ENCODE measurements at places on chromosomes 3 and 15.

GRCh38 chr3:68249265-68249664, 594.9 kb upstream of the SUCLG2 start:
- DNase-seq, result no peak

DNA sequence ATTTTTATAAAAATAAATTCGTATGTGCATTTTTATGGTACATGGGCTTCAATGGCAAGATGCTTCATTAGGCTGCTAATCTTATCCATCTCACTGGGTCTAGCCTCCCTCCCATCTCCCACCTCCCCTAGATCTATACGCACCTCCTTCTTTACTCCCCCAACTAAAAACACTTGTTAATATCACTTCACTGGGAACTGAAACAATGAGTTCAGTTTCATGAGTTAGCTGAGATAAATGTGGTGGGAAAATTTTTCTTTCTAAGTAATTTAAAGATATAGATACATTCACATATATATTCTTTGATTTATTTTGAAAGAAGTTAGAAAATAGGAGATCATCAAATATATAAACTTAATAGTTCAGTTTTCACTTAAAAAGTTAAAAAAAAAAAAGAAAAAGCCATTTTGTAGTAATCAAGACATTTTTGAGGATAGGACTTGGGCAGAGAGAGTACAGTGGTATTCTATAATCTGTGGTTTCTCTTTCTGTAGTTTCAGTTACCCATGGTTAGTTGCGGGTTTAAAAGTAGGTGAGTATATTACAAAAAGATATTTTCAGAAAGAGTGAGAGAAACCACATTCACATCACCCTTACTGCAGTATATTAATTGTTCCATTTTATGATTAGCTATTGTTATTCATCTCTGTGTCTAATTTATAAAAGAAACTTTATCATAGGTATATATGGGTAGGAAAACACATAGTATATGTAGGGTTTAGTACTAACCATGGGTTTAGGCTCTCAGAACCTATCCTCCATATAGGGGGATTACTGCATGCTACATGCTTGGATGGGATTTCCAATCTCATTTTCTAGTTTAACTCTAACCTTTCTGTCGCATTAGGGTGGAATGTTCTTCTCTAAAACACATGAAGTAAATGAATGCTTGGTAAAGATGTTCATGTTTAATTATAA, 316.0 kb upstream of the CBLB start:
- DNase-seq, result no peak

DNA sequence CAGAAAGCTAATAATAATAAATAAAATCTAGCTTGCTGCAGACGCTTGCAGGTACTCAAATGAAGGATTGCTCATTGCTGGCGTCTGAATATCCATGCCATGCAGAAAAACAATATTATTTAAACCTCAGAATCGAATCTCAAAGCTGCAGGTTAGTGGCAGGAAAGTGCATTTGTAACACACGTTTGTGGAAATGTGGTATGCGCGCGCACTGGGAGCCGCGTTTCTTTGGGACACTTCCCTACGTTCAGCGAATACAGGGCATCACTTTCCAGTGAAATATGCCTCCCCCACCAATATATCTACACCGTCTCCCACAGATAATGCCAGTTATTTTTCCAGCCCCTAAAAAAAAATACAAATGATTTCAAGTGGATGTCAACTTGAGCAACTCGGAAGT, 37.1 kb downstream of the ZIC4 start:
- DNase-seq, result no peak

DNA sequence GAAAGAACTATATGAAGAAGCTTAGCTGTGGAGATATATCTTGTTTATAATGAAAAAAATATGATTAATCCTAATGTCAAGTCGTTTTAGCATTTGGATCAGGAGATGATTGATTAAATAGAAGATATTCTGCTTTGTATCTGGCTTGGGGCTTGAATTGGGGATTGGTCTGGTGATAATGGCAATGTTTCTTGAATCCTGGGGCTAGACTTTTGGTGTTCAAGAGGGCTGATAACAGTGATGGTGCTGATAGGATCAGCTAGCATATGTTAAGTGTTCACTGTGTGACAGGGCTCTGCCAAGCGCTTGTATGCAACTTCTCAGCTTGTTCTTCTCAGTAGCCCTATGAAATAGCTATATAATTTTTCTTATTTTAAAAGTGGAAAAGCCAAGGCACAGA, 20.2 kb downstream of the CNOT10 start:
- no peak for DNase-seq

DNA sequence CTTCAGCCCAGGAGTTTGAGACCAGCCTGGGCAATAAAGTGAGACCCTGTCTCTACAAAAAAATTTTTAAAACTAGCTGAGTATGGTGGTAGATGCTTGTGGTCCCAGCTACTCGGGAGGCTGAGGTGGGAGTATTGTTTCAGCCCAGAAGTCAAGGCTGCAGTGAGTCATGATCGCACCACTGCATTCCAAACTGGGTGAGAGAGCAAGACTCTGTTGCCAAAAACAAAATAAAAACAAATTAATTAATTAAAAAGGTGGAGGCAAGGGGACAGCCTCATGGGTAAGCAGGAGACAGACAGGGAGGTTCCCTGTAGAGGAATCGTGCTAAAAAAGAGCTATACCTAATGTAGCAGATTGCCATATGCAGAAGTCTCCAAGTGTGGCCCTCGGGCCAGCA, 12.6 kb downstream of the HAPLN3 start:
- DNase-seq, result no peak

GRCh38 chr3:134927599-134927998, 132.5 kb downstream of the EPHB1 start:
- no peak for DNase-seq

- DNase-seq, result no peak
These were observed 14.2 kb upstream of the SNX22 start for GRCh38 chr15:64137226-64137833.

DNA sequence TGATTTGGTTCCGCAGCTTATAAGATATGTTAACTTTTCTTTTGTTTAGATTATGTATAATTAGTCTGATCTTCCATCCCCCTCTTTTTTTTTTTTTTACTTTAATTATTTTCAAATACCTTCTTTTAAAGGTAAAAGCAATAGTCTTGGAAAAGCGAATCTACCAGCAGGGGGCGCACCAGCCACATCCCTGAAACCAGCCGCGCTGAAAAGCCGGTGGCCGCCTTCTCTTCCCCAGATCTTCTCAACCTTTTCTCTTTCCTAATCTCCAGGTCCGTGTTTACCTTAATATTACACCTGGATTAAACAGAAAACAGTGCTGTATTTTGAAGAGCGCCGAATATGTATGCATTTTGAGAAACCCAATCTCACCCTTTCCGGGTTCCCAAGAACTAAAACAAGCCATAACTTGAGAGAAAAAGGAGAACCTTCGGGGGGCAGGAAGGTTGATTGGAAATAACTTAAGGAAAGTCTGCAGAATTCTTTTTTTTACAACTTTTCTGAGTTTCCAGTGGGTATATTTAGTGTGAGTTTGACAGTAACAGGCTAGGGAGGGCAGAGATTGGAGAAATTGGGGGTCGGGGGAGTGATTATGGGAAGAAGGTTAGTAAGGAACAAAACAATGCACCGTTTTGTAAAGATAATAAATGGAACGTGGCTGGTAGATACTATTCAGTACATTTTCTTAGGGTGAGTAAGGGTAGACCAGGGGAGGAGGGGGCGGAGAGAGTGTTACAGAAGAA, 2.0 kb upstream of the SOX2 start:
- DNase-seq, result peak; percentile 79

DNA sequence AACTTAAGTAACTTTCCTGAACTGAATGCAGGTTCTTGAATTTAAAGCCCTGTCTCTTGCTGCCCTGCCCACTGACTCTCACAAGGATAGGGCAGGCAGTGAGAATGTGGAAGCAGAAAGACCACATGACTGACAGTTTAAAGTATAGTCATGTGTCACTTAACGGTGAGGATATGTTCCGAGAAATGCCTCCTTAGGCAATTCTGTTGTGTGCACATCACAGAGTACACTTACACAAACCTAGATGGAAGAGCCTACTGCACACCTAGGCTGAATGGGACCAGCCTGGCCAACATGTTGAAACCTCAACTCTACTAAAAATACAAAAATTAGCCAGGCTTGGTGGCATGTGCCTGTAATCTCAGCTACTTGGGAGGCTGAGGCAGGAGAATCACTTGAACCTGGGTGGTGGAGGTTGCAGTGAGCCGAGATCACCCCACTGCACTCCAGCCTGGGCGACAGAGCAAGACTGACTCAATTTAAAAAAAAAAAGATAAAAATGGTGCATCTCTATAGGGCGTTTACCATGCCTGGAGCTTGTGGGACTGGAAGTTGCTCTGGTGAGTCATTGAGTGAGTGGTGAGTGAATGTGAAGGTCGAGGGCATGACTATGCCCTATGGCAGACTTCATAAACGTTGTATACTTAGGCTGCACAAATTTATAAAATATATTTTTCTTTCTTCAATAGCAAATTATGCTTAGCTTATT, 18.9 kb upstream of the COPG1 start:
- DNase-seq, result peak; percentile 33
